Body of pancreas (tissue), 4 donors: ENCODE measurements at places on chromosomes 6 and 20.

DNA sequence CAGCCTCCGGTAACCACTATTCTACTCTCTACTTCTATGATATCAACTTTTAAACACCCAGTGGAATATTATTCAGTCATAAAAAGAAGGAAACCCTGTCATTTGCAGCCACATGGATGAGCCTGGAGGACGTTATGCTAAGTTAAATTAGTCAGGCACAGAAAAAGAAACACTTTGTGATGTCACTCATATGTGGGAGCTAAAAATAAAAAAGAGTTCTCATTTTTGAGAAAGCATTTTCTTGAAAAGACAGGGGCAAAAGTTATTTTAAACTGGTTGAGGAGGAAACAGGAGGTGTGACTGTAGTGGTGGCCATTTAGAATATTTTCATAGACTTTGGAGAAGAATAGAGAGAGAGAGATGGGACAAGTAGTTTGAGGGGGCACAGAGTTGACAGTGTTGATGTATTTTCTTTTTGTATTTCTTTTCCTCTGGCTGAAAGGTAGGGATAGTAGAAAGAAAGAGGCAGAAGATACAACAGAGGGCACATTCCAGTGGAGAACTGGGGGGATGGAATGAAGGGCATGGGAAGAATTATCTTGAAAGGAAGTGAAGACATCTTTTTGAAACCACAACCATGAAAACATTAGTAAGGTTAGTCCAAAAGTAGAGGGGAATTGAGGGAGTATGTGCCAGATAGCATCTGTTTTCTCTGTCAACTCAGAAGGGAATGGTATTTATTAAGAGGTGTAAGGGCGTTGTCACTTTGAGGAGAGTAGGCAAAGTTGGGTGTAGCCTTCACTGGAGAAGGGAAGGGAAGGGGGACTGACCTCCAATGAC, 181.3 kb upstream of the GMDS start:
- DNase-seq, result no peak

DNA sequence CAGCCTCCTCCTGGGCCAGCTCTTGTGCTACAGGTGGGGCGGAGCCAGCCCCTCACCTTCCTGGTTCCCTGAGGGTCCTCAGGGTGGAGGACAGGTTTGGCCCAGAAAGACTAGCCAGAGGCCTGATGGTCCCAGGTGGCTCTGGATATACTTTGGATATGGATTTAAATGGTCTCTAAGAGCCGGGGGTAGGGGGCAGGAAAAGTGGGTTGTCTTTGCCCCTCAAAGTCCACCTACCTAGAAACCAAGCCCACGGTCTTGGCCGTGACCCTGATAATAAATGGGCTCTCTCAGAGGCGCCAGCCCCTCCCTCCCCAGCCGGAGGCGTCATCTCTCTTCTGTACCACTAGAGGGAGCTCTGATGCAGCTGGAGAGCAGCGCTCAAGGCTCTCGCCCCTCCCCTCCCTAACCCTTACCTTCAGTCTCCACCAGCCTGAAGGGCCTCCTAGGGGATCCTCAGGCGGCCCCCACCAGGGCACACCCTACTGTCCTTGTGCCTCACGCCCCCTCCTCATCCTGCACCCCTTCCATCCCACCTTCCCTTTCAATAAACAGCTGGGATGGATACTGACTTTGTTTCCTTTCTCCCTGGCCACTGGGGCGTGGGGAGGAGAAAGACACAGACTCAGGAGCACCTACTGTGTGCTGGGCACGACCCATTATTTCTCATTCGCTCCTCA, 7.5 kb downstream of the NRSN2 start:
- peak; percentile 78 for DNase-seq

DNA sequence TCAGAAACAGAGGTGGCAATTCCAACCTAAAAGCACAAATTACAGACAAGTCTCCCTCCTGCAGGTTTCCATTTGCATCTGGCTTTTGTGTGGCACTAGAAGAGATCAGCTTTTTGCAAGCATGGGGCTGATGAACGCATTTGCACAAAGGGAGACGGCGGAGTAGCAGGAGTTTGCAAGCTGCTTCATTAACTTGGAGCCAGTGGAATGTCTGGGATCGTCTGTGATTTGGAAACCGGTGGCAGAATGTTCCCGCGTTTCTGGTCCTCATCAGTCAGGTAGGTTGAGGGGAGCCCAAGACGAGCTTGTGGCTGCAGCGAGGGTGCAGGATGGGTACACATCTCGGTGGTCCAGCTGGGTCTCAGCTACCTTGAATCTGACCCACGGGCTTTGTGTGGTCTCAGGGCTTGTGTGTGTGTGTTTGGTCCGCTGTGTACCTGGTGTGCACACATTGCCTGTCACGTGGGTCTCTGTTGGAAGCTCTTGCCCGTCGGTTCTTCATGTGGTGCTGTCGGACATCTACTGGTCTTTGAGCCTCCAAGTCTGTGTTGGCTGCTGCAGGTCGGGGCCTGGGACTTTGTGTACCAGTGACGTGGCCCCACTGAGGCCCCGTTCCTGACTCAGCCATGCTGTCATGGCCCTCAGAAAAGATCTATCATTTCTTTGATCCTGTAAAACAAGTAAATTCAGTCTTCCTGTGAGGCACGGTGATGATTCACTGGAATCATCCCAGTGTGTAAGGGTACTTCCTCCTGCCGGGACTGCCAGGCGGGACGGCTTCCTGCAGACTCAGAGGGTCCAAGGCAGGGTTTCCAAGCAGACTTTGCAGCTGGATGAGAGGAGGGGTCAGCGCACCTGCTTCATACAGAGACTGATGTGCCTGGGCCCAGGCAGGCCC, 12.4 kb upstream of the MYT1 start:
- DNase-seq, result no peak

GRCh38 chr6:109091314-109092024, 3.2 kb downstream of the SESN1 start:
- no peak for DNase-seq

GRCh38 chr6:25669413-25669812, 17.4 kb downstream of the SCGN start:
- DNase-seq, result no peak

DNA sequence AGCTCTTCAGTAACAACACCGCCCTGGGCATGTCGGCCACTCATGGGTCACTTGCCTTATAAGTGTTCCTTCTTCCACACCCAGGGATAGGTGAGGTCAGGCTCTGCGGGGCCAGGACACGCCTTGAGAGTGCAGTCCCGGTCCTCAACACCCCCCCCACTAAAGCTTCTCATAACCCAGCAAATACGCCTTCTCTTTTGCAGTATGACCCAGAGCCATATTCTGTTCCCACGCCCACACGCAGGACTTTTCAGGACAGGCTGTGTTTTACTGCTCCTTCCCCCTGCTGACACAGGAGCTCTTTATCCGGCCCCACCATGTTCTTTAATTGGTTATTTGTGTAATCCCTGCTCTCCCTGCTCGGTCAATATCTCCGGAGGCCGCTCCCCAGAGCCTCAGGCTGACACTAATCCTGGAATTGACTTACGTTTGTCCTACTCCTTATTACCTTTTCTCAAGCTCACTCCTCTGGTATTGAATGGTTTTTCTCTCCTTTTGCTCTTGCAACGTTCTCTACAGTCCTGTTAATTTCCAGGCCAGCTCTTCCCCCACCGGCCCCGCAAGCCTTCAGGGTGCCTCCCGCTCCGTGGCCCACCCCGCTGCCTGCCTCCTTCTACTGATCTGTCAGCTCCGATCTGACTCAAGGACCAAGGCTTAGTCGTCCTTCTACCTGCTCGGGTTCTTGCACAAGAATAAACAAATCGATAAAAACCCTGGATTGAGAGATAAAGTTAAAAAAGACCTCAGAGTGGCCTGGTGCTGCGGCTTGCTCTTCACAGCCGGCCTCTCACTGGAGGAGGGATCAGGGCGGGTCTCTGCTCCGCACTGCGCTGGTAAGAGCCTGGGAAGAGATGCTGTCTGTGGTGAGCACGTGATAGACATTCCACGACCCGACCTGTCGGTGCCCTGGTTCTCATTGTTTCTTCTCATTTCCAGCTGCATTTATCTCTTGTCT, 357.5 kb downstream of the ZFAND3 start:
- peak; percentile 21 for DNase-seq

- no peak for DNase-seq
Measured at GRCh38 chr6:31114970-31115849, 610 bp downstream of the PSORS1C1 start.

GRCh38 chr6:46468403-46469010, 22.7 kb downstream of the RCAN2 start:
- no peak for DNase-seq

GRCh38 chr6:1901556-1901955, 291.8 kb downstream of the FOXC1 start:
- no peak for DNase-seq

DNA sequence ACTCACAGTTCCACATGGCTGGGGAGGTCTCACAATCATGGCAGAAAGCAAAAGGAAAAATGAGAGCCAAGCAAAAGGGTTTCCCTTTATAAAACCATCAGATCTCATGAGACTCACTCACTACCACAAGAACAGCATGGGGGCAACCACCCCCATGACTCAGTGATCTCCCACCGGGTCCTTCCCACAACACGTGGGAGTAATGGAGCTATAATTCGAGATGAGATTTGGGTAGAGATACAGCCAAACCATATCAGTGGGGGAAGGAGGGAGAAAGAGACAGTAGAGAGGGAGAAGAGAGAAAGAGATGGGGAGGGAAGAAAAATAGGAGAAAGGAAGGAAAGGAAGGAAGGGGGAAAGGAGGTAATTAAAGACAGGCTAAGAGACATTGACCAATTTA, 30.1 kb downstream of the GMDS start:
- no peak for DNase-seq

GRCh38 chr20:62243906-62244515, 5.7 kb downstream of the OSBPL2 start:
- peak; percentile 53 for DNase-seq

- no peak for DNase-seq
Measured at GRCh38 chr20:15288106-15288505, 950.7 kb upstream of the FLRT3 start.

DNA sequence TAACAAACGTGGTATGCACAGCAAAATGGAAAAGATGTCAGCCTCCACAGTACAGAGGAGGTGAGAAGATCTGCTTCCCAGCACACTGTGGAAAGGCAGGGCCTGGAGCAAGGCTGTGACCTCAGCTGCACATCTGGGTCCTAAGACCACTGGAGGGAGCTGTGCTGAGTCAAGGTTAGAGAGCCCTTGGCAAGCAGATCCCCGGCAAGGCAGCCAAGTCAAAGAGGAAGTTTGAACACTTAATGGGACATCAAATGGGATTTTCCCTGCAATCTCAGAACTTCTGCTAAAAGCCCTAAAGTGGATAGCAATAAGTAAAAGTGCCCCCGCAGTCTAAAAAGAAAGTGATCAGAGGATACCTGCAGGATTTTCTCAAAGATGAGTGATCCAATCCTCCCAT, 39.5 kb downstream of the UNC5CL start:
- peak; percentile 90 for DNase-seq

DNA sequence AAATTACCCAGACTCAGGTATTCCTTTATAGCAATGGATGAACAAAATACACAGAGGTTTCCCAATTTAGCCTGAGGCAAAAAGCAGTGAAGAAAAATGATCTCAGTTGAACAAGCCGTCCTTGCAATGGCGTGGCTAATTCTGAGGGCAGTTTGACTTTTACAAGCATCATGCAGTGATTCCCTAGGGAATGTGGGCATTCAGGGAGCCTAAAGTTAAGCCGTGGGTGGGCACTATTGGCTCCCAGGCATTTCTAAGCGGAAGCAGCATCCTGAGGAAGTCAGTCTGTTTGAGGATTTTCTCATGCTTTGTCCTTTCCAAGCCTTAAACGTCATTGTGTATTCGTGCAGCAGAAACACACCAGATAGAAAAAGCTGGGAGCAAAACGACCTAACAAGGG, 133.9 kb downstream of the MYLK4 start:
- no peak for DNase-seq

DNA sequence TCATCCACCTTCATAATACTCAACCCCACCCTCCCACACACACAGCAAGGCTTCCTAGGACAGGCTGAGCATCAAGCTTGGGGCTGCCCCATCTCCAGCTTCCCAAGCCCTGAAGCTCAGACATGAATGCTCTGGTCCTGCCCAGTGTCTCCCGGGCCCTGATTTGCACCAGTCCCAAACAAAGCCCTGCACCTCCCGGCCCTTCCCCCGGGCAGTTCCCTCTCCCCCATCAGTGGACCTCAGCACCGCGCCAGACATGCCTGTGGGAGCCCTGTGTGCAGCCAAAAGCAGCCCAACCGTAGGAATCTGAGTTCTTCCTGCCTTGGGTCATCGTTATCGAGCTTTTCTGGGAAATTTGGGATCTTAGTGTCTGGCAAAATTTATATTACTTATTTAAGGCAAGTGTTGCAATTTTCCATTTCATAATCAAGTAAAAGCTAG, 63.5 kb downstream of the THBS2 start:
- DNase-seq, result peak; percentile 44

DNA sequence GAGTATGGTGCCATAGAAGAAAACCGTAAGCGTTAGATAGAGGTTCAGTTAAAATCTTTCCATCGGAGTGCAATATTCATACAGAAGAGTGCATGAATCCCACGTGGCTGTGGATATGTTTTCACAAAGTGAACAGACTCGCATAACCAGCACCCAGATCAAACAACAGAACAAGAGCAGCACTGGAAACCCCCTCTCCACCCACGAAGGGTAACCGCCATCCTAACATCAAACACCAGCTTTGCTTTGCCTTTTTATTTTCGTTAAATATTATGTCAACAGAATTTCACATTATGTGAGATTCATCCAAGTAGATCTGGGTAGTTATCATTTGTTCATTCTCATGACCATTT, 4.7 kb downstream of the GTSF1L start:
- DNase-seq, result no peak

DNA sequence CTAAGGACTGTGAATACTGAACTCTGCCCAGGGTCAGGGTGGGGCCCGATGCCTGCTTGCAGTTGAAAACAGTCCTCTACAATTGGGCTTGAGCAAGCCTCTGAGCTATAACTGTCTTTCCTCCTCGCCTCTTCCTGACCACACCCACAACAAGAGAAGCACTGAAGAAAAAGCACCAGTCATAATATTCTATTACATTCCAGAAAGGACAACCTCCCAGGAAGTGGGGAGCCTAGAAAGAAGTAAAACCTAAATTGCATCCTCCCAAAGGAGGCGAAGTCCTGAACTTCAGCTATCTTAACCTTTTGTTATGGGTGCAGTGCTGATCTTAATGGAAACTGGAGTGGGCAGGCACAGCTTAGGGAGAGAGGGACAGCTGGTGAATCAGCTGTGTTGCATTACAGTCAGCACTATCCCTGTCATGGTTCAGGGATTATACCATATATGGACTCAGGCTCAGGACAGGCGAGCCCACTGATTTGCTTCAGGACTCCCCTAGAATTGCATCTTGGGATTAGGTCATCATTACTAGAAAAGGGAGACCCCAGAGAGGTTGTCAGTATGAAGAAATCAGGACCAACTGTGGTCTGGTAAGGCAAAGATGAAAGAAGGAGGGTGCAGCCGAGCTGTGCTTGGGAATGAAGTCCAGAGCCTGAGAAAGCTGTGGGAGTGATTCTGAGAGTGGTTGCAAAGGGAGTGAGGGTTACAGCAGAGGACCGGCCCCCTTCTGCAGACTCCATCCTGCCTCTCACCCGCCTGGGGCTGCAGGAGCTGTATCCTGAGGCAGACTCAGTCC, 18.3 kb upstream of the TRAM2 start:
- peak; percentile 43 for DNase-seq

GRCh38 chr20:7836076-7836475, 104.2 kb downstream of the HAO1 start:
- no peak for DNase-seq
